ENCODE measurements at places on chromosomes 13 and 19.

DNA sequence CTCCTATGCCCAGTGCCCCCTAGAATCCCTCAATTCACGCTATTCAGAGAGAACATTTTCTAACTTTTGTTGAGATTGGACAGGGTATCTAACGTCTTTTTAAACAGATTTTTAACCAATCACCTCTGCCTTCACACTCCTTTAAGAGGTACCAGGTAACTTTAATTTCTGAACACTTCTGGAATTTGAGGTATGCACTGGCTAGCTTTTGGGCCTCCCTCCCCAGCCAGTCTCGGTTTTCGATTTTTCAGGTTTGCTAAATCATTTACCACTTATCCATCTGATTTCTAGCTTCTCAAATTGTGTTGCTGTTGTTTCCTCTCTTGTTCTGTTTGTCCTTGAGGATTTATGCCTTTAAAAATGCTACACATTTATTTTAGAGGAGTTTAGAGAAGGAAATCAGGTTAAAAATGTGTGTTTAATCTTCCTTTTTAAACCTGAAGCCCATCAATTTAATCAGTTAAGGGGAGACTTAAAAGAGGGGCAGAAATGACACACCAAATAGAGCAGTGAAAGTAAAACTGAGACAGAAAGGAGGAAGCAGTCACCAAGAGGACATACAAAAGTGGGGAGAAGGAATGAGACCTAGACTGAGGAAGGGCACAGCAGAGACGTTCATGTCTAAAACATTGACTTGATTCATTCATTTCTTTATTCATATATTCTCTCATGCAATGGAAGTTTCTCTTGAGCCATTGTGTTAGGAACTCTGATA lies 139.6 kb upstream of the HTR2A start:
- no peak for DNase-seq

GRCh38 chr19:31511696-31512095 lies 162.5 kb upstream of the TSHZ3 start:
- no peak for DNase-seq

DNA sequence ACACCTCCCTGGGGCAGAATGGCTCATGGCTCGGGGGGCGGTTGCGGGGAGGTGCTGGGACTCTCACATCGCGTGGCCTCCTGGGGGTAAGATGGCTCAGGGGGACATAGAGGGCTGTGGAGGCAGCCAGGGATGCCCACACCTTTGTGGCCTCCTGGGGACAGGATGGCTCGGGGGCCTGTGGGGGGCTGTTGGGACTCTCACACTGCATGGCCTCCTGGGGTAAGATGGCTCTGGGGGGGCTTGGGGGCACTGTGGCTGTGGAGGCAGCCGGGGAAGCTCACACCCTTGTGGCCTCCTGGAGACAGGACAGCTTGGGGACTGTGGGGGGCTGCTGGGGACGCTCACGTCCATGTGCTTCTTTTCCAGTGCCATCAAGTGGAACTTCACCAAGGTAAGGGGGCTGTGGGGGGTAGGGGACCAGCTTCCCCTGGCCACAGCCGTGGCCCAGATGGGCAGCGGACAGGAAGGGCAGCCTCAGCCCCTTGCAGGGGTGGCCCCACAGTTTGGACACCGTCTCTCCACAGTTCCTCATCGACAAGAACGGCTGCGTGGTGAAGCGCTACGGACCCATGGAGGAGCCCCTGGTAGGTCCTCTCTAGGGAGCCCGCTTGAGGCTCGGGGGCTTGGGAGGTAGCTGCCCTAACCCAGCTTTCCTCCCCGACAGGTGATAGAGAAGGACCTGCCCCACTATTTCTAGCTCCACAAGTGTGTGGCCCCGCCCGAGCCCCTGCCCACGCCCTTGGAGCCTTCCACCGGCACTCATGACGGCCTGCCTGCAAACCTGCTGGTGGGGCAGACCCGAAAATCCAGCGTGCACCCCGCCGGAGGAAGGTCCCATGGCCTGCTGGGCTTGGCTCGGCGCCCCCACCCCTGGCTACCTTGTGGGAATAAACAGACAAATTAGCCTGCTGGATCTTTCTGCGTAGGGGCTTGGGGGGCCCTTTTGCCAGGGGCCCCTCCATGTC lies 2.4 kb downstream of the GPX4 start:
- no peak for DNase-seq

DNA sequence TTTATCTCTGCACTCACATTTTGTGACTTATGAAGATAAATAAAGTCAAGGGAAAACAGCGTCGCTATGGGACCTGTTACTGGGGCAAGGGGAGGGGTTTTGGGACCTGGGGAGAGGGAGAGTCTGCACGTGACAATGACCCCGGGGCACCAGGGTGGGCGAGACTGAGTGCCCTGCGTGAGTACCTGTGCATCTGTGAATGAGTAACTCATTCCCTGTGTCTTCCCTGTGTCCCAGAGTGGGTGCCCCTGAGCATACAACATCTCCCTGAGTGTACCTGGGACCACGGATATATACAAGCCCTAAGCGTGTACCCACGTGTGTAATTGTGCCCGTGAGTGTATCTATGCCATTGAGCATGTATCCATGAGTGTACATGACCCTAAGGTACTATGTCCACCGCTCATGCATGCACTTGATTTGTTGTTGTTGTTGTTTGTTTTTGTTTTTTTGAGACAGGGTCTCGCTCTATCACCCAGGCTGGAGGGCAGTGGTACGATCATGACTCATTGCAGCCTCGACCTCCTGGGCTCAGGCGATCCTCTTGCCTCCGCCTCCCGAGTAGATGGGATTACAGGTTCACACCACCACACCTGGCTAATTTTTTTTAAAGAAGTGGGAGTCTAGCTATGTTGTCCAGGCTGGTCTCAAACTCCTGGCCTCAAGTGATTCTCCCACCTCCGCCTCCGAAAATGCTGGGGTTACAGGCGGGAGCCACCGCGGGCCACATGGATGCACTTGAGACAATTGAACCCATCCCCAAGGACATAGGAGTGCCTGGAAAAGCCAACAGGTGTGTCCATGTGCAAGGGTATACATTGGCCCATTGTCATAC lies 645 bp upstream of the TRAPPC5 start:
- DNase-seq = no peak

DNA sequence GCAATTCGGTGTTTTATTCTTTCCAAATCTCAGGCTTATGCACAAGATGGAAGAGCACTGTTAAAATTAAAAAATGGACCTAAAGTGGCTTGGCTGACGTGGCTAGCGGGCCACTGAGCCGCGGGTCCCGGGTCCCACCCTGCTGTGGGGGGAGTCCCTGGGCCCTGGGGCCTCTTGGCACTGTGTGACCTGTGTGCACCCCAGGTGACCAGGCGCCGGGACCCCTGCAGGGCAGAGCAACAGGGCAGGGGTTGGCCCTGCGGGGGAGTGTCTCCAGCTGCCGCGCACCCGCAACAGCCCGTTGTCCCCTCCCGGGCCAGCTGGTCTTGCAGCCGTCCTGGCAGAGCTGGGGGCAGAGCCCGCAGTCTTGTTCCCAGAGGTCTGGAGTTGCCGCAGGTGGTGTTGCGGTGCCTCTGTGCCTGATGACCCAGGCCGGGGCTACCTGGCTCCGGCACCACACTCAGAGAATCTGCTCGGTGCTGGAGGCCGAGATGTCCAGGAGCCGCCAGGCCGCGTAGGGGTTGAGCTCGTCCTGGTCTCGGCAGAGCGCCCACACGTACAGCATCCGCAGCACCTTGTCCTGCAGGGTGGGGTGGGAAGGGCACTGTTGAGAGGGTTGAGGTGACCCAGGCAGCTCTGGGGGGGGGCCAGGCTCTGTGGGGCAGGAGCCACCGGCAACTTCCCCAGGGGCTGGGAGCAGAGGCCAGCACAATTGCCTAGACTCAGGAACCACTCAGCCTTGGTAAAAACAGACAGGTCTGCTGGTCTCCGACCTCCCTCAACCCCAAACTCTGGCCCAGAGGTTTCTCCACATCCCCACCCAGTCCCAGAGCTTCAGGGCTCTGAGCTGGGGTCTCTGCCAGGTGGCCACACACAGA lies 1.0 kb upstream of the CTXN1 start:
- no peak for DNase-seq

GRCh38 chr19:9523885-9524474 lies 14.5 kb downstream of the ZNF426 start:
- peak; percentile 7 for DNase-seq

DNA sequence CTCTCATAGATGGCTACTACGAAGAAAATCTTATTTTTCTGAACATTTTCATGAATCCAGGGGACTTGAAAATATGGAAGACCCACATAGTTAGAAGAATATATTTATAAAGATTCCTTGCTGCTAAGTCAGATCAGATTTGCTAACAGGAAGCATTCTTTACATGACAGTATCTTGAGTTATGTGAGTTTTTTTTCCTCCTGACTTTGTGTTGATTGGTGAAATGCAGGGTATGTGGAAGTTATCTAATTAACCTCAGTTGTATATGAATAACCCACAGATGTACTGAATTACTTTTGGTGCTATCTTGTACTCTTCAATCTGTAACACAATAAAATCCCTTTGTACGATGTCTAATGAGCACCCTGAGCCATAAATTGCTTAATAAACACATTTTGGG lies 53.8 kb downstream of the ESD start:
- DNase-seq = peak; percentile 80

- DNase-seq = peak; percentile 77
Observed at GRCh38 chr13:105804561-105805190, 730.8 kb downstream of the EFNB2 start.

DNA sequence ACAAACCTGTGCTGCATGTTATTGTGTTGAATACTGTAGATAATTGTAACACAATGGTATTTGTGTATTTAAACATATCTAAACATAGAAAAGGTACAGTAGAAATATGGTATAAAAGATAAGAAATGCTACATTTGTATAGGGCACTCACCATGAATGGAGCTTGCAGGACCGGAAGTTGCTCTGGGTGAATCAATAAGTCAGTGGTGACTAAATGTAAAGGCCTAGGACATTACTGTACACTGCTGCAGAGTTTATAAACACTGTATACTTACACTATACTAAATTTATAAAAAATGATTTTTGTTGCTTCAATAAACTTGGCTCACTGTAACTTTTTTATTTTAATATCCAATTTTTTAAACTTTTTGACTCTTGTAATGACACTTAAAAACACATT lies 34.4 kb downstream of the LMO7 start:
- DNase-seq = peak; percentile 39

DNA sequence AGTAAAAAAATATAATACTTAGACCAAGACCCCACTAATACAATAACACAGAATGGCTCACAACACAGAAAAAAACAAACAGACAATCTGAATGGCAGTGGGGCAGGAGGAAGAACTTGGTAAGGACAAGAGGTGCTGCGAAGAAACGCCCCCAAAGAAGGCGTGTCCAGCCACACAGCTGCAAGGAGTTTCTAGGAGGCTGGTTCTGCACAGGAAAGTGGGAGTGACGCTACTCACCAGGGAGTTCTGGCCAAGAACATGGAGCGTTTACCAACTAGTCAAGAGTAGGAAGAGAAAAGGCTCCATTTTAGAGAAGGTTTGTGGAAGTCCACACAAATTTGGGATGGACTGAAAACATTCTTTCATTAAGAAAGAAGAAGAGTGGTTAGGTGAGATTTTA lies 95.3 kb upstream of the SLC15A1 start:
- DNase-seq = no peak

GRCh38 chr19:34731019-34731829 lies 2.8 kb upstream of the ZNF181 start:
- DNase-seq = no peak

DNA sequence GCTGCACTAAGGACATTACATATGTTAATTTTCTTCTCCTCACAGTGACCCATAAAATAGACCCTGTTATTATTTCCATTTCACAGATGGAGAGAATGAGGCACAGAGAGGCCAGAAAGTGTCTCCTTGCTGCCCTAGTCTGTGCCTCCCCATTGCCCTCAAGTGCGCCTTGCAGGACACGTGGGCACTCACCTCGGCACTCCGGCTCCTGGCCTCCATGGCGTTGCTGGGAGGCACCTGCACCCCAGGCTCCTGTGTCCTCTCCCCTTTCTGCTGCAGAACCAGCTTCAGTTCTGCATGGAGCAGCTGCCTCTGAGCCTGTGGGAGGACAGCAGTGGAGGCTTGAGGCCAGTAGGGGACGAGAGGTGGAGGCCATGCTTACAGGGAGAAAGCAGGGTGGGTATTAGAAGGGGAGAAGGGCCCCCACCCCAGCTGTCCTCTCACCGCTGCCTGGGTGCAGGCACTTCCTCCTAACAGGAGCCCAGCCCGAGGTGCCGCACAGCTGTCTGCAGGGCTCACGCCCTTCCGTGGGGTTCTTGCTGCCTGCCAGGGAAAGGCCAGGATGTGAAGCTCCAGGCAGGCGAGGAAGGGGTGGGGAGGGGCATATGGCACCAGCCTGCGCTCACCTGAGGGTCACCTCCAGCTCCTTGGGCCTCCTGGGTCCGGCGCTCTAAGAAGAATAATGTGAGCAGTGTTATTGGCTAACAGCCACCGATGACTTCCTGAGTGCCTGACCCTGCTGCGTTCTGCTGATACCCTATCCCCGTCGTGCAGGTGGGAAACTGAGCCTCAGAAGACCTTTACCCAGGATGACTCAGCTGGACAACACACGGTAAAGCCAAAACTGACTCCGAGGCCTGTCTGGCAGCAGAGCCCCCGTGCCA lies 5.2 kb downstream of the PRX start:
- no peak for DNase-seq

GRCh38 chr13:87884884-87885283 lies 213.7 kb downstream of the SLITRK5 start:
- DNase-seq = peak; percentile 18
